ENCODE measurements at places on chromosomes 4 and X.

DNA sequence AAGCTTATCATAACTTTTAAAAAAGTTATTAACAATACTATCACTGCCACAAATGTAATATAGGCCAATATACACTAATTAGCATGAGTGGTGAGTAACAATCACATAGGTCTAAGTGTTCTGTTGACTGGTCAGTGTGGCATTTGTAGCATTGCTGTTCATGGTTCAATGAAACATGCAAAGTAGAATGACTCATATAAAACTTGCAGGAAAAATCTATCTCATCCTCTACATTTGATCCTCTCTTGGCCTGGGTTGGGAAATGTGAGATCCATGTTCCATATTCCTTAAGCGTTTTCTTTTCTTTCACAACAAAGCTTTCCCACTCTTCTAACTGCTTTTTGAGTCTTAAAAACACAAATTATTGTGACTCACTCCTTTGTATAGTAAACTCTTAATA lies 1418.7 kb downstream of the FSTL5 start:
- DNase-seq: no peak

- no peak for DNase-seq
These were observed 357.9 kb downstream of the UNC5C start for GRCh38 chr4:95190751-95191436.

- DNase-seq: no peak
These were observed 105.2 kb upstream of the NOCT start for GRCh38 chr4:138910195-138910913.

DNA sequence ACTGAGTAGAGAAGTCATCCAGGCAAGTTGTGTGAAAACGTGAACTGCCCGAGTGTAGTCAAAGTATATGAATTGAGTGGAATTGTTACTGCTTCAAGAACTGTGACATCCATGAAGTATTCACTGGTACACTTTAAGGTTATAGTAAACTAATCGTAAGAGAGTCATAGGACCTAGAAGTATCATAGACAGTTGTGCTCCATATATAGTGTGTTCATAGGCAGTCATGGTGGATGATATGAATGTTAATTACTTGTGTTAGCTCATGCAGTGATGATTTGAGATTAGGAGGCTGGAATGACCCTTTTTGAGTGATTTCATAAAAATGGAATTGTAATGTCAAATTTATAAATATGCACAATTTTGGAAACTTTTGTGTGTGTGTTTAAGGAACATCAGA lies 81.3 kb upstream of the TLR2 start:
- DNase-seq: no peak

DNA sequence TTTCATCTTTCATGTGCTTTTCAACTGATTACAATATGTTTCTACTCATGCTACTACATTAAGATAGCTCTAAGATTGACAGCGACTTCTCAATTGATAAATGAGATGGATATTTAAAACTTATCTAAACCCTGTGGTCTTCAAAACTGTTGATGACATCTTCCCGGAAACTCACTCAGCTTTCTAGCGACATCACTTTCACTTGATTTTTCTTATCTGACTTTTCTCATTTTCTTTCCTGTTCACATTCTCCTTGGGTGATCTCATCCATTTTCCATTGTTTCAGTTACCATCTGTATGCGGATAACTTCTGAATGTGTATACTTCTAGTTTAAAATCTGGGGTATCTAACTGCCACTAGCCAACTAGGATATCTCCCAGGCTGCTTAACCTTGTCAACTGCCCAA lies 3.1 kb downstream of the POLR2B start:
- no peak for DNase-seq

GRCh38 chr4:105460306-105460705 lies 13.6 kb downstream of the PPA2 start:
- DNase-seq: no peak

GRCh38 chr4:177489471-177490246 lies 47.4 kb upstream of the AGA start:
- no peak for DNase-seq

DNA sequence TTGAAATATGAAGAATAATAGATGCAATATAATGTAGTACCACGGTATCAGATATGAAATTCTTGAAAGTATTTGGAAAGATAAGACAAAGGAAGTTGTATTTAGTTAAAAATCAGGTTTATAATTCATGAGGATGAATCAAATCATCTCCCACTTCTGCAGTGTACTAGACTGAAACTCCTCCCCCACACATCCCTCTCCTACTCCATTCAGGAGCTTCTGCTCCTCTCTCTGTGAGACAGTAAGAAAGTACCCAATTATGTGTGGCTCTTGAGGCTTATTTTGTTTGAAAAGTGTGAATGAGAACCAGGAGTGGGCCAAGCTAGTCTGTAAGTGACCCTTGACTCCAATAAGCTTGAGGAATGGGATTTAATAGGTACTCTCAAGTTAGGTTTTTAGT lies 9.5 kb downstream of the SLAIN2 start:
- no peak for DNase-seq

DNA sequence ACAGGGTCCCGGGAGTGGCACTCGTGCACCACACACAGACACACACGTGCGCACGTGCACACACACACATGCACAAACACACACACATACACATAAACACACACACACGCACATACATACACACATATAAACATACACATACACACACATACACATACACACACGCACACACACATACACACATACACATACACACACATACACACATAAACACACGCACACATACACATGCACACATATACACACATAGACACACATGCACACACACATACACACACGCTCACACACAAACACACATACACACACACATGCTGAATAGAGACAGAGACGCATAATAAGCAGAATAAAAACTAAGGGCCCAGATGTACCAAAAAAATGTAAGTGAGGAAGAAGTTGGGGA lies 332.2 kb upstream of the CXorf51B start:
- DNase-seq: no peak

- no peak for DNase-seq
These were observed 26.1 kb downstream of the OTOP1 start for GRCh38 chr4:4200624-4201023.

- no peak for DNase-seq
These were observed 5.7 kb downstream of the SPON2 start for GRCh38 chr4:1166509-1167243.

- DNase-seq: no peak
These were observed 19.2 kb downstream of the MAGEB17 start for GRCh38 chrX:16186380-16187007.

- no peak for DNase-seq
These were observed 27.1 kb downstream of the PIR start for GRCh38 chrX:15465896-15466651.

DNA sequence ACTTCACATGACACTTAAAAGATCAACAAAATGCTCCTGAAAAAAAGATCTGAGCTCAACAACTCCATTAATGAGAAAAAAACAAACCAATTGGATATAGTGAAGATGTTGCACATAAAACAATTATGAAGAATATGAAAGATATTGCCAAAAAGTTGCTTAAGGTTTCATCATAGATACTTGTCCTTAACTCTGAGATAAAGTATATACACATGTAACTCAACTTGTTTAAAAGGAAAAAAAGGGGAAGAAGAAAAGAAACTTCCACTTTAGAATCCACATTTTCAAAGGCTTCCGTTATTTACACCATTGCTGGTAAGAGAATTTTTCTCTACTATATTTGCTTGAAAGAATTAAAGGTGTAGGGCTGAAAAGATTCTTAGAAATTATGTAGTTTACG lies 2.7 kb downstream of the AFAP1 start:
- no peak for DNase-seq

- DNase-seq: no peak
These were observed 2.2 kb upstream of the C4orf36 start for GRCh38 chr4:86894455-86894854.

DNA sequence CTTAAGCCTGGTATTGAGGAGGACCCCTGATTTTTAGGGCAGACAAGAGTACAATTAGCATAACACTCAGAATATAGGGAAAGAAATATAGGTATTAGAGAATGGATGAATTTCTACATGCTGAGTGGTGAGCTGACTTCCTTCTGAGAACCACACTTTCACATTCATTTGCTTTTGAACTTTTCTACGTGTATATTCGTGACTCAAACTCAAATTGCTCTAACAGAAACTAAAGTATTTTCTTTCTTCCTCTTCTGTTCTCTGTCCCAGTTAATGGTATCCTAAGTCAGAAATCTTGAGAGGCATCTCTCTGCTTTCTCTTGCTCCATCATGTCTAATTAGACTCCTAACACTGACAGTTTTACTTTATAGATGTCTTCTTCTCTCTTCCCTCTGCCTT lies 103.2 kb upstream of the CITED1 start:
- no peak for DNase-seq

GRCh38 chr4:7854216-7854615 lies 85.4 kb downstream of the AFAP1 start:
- no peak for DNase-seq

DNA sequence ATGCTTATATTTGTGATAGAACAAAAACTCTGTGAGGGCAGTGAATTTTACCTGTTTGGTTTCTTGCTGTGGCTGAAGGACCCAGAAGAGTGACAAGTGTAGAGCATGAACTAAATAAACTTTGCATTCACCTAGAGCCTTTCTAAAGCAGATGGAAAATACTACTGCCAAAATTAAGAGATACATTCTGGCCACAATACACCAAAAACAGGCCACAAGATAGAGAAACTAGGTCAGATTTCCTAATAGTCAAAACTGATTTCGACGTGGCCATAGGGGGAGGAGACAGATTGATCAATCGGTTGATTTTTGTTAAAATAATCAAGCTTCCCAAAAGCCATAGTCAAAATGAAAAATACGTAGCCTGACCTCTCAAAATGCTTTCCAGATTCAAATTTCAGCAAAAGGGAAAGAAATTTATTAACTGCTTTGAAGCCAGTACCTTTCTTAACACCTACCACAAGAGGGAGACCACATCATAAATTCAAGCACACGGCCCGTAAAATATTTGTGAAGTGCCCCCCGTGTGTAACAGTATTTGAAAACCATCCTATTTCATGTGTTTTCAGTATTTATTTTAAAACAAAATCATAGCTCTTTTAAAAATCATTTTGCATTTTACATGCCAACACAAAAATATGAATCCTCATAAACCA lies 132.4 kb downstream of the CORIN start:
- no peak for DNase-seq

- DNase-seq: no peak
These were observed 47.1 kb upstream of the TMEM131L start for GRCh38 chr4:153419029-153419428.

DNA sequence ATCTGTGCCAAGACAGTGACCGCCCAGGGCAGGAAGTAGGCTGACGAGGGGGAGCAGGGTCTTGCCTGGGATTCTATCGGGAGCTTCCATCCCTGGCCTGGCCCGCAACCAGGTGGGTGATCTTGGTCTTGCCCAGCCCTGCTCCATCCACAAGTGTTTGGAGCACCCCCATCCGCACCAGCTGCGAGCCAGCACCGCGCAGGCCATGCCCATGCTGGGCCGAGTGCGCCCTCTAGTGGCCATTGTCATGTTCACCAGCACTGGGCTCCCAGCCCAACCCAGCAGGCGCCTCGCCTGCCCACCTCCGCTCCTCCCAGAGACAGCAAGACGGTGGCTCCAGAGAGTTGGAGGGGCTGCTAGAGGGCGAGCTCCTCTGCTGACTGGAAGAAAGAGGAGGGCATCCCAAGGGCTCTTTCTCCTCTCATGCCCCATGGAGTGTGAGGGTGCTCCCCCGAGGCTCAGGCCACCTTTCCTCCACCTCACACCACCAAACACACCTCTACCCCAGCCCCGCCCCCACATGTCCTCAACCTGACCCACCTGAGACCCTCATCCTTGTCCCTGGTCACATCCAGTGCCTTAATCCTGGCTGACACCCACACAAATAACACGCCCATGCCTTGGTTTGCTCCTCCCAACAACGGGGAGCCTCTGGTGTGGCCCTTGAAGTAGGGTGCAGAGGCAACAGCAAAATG lies 9.8 kb upstream of the ATP2B3 start:
- peak; percentile 85 for DNase-seq

- no peak for DNase-seq
These were observed 75.1 kb downstream of the GAB1 start for GRCh38 chr4:143411527-143412419.

GRCh38 chr4:184851200-184851541 lies 25.4 kb upstream of the ACSL1 start:
- no peak for DNase-seq

GRCh38 chr4:19241895-19242294 lies 1009.8 kb upstream of the SLIT2 start:
- no peak for DNase-seq
